HAP-1 (cell line): ENCODE measurements at places on chromosomes 12 and 14.

DNA sequence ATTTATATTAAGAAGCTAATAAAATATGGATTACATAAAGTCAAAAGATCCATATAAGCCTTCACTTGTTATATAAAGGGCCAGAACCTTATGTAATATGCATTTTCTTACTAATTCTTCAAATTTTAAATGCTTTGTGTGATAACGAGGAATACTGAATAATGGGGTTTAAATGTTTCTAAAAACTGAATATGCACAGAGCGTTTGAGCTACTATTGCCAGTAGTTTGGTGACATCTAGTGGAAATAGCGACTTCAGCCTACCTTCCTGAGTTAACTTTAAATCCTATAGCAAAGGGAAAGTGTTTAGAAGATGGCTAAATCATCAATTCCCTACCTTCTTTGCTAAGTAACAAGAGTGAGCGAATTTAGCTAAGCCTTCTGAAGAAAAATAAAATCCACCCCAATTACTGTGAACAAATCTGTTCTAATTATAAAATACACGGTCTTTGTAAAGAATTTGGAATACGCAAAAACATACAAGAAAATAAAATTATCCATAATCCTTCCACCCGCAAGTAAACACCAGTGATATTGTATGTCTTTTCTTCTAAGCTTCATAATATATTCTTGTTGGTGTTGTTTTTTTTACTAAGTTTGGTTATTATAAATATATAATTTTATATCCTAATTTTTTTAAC, 115.5 kb upstream of the G2E3 start:
- DNase-seq, result no peak

DNA sequence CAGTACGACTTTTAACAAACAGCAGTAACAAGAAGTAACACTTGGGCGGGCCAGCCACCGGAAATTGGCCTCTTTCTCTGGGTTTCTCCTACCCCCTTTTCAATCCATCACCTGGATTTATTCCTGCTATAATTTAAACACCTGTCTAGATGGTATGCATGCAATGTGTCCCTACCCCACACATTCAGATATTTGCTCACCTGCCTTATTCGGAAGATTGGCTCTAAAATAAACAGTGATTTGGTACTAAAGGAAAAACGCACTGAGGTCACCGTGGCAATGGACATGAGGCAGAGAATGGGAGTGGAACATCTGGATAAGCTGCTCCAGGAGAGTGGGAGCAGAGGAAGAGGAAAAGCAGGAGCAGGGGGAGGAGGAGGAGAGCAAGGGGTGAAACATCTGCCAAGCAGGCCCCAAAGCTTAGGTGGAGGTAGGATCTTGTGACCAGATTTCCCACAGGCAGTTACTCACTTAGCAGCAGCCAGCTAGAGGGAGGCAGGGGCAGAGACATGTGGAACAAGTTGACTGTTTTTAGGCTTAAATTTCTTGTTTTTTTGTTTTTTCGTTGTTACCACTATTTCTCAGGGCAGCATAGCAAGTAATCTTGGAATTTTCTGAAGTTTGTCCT, 150.9 kb downstream of the TTLL5 start:
- no peak for DNase-seq

GRCh38 chr12:68012712-68013111, 23.5 kb downstream of the IFNG-AS1 start:
- no peak for DNase-seq

DNA sequence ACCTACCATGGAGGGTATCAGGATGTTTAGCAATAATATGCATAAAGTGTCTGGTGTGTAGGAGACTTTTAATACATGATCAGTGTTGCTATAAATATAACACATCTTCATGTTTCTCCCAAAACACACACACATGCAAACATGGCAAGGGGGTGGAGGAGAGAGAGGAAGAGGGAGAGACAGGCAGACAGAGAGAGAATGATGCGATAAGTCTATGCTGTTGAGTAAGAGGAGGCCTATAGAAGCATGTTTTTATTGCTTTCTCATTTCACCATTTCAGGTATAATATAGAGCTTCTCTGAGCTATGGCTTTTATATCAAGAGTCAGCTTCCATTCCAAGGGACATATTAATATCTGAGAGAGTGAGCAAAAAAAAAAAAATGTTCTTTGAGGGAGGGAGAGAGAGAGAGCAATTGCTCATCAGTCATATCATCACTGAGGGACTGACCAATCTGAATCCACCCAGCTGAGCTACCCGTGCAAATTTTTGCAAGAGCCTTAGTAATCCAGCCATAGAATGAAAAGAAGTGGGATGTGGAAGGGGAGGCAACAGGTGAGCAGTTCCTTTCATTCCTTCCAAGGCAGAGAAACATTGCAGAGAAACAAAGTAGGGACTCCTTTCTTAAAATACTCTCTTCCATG, 54.8 kb upstream of the RASSF8 start:
- no peak for DNase-seq

DNA sequence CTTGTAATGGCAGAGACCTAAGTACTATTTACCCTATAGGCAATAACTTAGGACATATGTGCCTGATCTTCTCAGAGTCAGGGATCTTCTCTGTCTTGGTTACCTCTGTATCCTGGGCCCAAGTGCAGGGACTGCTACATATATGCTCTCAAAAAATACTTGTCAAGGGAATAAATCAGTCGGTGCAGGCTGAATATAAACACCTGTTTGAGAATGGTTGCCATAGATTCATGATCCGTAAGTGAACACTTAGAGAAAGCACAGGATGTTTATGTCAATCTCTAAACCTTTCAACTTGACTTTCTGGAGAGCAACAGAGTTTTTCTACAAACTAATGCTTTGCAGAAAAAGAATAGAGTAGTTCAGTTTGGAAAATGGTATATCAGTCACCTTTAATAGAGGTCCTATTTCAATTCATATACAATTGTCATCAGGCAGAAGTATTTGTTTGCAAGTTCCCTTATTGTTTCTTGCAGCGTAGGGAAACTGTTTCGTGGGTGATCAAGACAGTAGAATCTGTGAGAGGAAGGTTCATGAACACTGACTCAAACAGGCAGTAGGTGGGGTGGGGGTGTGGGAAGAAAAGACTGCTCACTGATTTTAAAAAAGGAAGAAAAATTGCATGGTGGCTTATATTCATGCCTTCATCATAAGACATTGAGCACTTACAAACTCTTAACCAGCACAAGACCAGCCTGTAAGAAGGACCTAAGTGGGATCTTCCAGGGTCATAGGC, 6.0 kb upstream of the UBE2N start:
- no peak for DNase-seq

DNA sequence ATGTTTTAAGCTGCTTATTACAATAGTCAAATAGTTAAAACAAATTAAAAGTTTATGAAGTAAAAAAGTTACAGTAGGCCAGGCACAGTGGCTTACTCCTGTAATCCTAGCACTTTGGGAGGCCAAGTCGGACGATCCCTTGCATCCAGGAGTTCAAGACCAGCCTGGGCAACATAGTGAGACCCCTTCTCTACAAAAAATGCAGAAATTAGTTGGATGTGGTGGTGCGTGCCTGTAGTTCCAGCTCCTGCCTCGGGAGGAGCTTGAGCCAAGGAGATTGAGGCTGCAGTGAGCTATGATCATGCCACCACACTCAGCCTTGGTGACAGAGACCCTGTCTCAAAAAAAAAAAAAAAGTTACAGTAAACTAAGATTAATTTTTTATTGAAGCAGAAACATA, 142.6 kb downstream of the MIPOL1 start:
- no peak for DNase-seq

GRCh38 chr14:63392236-63392635, 73.5 kb upstream of the GPHB5 start:
- DNase-seq, result no peak

DNA sequence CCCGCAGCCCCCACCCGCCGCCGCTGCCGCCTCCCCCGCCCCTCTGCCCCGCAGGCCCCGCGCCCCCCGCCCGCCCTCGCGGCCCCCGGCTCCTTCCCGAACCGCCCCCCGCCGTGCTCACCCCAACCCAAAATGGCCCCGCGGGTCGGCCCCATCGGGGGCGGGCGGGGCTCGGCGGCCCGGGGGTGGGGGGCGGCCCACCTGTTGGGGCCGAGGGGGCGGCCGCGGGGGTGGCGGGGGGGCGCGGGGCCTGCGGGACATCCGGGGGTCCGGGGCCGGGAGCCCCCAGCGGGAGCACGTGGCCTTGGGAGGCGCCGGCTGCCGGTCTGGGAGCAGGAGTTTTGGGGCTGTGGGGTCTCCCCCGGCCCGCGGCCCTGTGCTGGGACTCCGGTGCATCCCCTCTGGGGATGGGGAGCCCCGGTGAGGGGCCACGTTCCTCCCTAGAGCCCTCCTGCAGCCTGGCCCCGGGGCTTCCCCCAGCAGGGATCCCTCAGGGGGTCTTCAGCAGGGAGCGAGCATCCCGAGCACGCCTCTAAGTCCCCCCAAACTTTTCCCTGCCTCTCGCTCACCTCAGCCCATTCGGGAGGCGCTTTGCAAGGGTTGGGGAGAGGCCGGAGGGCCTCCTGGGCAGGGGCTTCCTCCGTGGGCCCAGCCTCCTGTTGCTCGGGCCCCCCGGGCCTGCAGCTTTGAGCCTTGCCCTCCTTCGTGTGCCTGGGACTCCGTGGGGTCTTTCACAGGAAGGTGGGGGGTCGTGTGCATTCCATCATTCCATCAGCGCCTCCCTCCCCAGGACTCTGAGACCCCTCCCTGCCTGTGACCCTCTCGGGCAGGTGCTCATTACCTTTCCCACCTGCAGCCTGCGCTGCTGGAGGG, 710 bp downstream of the MTA1 start:
- no peak for DNase-seq

DNA sequence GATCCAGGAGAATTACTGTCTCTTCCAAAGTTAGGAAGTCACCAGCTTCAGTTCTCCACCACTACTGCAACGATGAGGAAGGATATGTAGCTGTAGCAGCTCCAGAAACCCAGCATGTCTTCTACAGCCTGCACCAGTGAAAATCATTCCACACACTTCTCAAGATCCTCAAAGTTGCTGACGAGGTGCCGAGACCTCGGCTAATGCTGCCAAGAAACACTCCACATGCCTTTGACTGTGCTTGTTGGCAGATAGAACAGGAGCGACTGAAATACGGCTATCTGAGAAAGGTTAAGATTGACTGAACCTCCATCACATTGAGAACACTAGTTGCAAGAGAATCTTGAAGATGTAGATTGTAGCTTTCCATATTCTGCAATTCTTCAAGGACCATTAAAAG, 241.9 kb downstream of the PPFIA2 start:
- no peak for DNase-seq

- DNase-seq, result no peak
These were observed 136.6 kb downstream of the LMNTD1 start for GRCh38 chr12:25416516-25416915.

- no peak for DNase-seq
These were observed 151.9 kb upstream of the NOS1 start for GRCh38 chr12:117513353-117513752.

DNA sequence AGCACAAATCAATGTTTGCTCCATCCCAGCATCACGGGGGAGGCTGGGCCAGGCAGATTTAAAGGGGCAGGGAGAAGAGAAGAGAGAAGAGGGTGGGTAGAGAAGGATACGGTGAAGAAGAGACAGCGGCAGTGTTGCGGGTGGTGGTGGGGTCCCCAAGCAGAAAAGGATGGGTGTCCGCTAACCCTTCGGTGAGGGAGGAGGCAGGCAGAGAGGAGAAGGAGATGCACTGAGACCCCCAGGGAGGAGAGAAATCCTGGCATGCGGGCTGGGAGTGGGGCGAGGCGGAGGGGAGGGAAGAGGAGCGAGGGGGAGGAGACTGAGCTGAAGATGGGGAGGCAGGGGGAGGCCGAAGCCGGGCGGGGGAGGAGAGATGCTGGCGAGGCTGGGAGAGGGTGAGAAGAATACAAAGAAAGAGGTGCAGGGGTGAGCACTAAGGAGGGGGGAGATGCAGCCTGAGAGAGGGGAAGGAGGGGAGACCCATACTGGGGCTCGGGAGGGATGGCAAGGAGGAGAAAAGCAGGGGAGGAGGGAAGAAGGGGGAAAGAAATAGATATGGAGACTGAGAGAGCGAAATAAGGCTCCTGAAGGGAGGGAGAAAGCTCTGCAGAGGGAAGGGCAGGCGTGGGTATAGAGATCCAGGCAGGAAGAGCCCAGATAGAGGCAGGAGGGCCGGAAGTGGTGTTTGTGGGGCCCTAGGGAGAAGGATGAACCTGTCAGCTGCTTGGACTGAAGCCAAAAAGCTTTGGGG, at the start of gene JPH4:
Gene JPH4, minus strand, starts transcription at position 231 of the 751 bp plus-strand sequence. CDS start 1,337 bp downstream, outside the sequence.
- DNase-seq, result no peak

DNA sequence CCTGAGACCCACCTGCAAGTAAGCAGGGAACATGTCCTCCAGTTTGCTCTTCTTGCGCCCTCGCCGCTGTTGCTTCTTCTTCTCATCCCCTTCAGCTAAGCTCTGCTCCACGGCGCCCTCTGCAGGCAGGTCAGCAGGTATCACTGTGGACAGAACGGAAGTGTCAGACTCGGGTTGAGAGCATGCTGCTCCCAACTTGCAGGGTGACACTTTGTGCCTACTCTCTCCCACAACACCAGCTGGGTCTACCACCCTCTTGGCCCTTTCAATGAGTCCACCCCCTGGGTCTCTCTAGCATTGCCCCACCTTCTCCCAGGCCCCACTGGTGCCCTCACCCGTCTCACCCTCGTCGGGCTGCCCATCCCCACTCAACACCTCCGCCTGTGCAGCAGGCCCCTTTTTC, 16.7 kb downstream of the KMT2D start:
- peak; percentile 90 for DNase-seq

DNA sequence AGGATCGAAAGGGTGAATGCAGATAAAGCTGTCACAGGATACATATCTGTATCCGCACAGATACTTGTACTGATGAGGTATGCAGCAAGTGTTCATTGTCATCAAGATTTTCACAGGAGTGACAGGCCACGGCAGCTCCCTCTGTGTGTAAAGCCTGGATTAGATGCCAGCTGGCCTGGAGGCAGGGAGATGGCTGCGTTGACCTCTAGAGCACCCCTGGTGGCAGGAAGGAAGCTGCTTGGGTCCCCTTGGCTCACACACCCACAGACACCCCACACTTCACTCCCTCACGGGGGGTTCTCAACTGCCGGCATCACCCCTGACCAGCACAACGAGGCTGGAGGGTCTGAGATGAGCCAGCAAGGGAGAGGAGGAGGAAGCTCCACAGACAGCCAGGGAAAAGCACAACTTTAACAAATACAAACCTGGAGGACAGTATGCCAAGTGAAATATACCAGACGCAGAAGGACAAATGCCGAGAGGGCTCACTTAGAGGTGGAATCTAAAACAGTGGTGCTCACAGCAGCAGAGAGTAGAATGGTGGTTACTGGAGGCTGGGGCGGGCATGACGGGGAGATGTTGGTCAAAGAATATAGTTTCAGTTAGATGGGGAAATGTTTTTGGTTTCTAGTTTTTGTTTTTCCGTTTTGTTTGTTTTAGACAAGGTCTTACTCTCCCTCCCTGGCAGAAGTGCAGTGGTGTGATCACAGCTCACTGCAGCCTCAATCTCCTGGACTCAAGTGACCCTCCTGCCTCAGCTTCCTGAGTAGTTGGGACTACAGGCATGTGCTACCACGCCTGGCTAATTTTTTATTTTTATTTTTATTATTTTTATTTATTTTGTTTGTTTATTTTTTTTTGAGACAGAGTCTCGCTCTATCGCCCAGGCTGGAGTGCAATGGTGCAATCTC, 45.7 kb downstream of the TEAD4 start:
- no peak for DNase-seq

DNA sequence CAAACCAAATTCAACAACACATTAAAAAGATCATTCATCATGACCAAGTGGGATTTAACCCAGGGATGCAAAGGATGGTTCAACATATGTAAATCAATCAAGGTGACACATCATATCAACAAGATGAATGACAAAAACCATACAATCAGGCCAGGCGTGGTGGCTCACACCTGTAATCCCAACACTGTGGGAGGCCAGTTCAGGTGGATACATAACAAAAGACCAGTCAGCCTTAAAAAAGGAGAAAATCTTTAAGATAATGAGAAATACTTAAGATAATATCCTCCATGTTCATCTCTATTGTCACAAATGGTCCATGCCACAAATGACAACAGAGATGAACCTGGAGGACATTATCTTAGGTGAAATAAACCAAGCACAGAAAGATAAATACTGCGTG, 12.4 kb downstream of the L2HGDH start:
- no peak for DNase-seq
